ENCODE measurements at places on chromosomes 7 and 10.

- no peak for DNase-seq
Observed at GRCh38 chr10:122112625-122113160, 123.7 kb downstream of the TACC2 start.

- DNase-seq: no peak
Observed at GRCh38 chr10:99522470-99523250, 10.1 kb upstream of the NKX2-3 start.

GRCh38 chr10:784403-785088, 95.1 kb upstream of the DIP2C start:
- DNase-seq: peak; percentile 47

- DNase-seq: no peak
Observed at GRCh38 chr10:61877887-61878739, 23.4 kb upstream of the ARID5B start.

- DNase-seq: no peak
Observed at GRCh38 chr10:112288486-112288885, 5.3 kb downstream of the TECTB start.

GRCh38 chr10:70759781-70760180, 25.4 kb downstream of the TBATA start:
- DNase-seq: peak; percentile 1

DNA sequence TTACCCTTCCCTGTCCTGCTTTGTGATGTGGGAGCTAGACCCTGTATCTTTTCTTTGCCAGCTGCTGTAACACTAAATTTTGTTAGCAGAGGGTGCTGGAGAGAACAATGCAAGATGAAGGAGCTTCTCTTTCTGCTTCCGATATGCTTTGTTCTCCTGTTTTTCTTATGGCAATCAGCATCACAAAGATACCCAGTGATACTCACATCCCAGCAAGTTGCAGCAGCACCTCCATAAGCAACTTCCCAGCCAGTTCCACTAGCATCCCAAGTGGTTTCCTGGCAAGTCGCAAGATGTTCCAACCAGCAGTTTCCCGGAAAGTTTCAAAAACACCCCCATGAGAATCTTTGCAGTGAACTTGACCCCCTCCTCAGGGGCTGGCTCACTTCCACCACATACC, 148.6 kb downstream of the IMMP2L start:
- no peak for DNase-seq

DNA sequence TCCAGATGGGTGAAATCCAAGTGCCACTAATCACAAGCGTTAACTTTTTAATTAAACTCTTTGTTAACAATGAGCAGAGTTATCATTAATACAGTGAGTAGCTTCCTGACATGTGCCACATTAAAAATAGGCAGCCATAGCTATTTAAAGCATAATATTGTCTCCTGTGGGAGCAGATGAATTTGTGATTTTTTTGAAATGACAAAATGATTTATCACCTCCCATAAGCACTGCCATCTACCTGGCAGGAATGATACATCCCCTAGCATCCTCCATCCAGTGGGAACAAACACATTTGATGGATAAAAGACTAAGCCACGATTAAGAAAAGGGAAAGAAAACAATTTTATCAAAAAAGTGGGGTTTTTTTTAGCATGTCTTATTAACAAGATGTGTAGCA, 162.3 kb upstream of the PLXDC2 start:
- no peak for DNase-seq

GRCh38 chr10:89479771-89480446, 55.5 kb downstream of the SLC16A12 start:
- DNase-seq: no peak

GRCh38 chr7:115363916-115364315, 442.0 kb downstream of the MDFIC start:
- DNase-seq: no peak

- DNase-seq: no peak
Observed at GRCh38 chr10:98098247-98098646, 36.2 kb upstream of the R3HCC1L start.

DNA sequence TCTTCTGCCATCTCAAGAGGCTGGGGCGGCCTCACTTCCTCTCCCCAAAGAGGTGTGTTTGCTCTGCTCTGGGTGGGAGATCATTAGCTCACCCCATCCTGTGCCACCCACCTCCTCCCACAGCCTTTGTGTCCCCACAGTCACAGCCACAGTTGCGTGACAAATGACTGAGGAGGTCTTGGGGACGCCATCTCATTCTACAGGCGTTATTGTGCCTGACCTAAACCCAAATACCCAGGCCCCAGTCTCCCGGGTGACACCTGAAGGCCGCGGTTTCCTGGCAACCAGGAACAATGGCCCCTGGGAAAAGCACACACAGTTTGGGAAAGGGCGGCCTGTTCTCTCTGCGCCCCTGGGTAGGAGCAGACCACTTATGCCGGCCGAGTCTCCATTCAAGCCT, 51.6 kb downstream of the SLIT1 start:
- DNase-seq: no peak

GRCh38 chr10:22459496-22459895, 114.2 kb downstream of the SPAG6 start:
- DNase-seq: no peak

GRCh38 chr7:29988424-29989256, 961 bp downstream of the SCRN1 start:
- peak; percentile 79 for DNase-seq

GRCh38 chr10:31457858-31458257, 138.8 kb downstream of the ZEB1 start:
- no peak for DNase-seq

Measured in NCI-H2081 (cell line).